CD4-positive, alpha-beta T cell treated with Interferon alpha-2 for 1 hour (primary cell): ENCODE measurements at places on chromosomes 11 and 22.

- no peak for DNase-seq
Measured at GRCh38 chr11:34531663-34532062, 18.1 kb upstream of the ELF5 start.

DNA sequence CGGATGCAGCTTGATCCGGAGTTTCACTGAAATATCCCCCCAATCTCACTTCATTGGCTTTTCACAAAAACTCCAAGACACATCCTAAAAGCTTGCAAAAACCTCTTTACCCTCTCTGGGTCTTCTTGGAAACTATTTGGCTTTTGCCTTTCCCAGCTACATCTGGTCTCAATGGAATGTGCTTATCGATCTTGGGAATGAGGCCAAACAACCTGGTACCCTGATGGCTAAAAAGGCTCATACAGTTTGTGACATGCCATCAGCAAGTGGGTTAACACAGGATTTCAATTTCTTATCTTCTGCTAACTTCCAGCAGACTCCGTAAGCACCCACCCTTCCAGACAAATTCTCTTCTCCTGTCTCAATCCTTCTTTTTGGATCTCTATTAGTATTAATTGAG, 45.9 kb upstream of the TEAD1 start:
- no peak for DNase-seq

- DNase-seq: no peak
Measured at GRCh38 chr11:128488471-128488870, 98.9 kb downstream of the ETS1 start.

GRCh38 chr11:125569915-125570621, 791 bp downstream of the EI24 start:
- peak; percentile 22 for DNase-seq

DNA sequence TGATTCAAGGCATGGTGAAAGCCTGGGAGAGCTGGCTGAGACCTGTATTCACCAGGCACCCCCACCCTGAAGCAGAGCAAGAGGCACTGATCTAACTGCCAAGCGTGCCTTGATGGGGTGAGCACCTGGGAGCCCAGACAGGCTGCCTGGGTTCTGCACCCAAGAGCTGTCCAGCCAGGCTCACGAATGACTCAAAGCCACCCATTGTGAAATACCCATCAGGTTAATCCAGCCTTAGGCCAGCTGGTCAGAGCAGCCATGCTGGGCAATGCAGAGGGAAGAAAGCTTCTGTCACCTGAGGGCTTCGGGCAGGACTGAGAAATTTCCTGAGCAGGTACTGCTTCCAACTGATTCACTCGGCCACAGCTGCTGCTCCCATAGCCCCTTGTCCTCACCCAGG, 22.1 kb downstream of the THOC5 start:
- no peak for DNase-seq

DNA sequence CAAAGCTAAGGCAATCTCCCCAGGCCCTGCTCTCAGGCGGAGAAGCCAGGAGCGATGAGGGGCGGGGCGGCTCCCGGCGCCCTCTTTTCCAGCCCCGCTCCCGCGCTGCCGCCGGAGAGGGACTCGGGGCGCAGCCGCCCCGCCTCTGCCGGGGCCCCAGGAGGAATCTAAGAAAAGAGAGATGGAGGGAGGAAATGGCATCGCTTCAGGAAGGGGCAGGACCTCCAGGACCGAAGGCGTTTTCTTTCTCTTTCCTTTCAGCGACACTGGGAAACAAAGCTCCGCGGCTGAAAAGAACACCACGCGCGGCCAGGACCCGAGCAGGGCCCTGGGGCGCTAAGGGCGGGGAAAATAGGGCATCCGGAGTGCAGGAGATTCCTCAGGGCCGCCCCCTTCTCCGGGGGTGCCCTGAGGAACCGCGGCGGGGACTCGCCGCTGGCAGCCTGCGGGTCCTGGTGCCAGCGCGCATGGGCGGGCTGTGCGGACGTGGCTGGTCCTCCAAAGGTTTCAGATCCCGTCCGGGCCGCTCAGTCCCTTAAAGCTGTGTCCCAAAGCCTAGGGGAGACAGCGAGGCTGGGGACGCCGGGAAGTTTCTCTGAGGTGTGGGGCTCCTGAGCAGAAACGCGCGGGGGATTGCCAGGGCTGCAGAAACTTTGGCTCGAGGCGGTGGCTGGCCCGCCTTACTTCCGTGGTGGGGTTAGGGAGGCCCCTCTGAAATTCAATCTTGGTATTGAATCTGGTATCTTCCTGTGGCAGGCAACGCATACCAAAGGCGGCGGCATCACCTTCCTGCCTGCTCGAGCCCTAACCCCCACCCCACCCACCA, 2.8 kb upstream of the BSX start:
- no peak for DNase-seq

DNA sequence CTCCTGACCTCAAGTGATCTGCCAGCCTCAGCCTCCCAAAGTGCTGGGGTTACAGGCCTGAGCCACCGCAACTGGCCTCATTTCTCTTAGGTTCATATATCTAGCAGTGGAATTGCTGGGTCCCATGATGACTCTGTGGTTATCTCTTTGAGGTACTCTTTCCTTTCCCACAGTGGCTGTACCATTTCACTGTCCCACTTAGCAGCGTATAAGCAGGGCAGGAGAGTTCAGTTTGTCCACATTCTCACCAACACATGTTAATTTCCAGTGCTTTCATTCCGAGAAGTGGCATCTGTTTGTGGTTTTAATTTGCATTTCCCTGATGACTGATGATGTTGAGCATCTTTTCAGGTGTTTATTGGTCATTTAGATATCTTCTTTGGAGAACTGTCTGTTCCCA, 16.4 kb downstream of the PRR5 start:
- no peak for DNase-seq

DNA sequence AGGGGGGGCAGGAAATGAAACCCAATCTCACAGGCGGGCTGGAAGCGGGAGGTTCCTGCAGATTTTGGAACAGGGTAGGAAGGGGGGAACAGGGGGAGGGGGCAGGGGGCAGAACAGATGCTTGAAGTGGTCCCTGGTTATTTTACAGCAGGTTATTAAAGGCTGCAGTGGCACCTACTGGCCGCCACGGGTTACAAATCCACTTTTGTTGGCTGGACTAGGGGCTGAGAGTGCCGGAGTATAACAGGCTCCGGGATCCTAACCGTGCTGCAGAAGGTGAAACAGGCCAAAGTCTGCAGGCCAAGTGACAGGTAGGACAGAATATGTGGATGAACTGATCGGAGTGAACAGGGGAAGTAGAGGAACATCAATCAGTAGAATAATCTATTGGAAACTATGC, 2.5 kb downstream of the ROBO3 start:
- DNase-seq: peak; percentile 25

DNA sequence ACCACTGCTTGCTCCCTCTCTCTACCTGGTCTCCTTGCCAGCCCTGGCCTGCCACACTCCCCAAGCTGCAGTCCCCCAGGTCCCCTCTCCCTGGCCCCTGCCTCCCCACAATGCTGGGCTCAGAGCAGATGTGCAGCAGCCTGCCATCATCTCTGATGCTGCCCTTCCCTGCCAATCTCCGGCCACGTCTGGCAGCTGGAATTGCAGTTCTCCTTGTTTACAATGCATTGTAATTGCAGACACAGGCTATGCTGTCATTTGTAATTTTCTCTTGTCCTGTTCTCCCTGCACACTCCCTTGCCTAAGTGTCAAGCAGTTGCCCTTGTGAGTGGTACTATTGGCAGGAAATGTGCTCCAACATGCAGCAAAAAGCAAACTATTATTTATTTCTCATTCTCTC, 222.3 kb downstream of the NTM start:
- DNase-seq: no peak
